Uterus (tissue), 4 donors: ENCODE measurements at places on chromosomes 12 and 14.

- DNase-seq = no peak
These were observed 183.4 kb downstream of the PTPN11 start for GRCh38 chr12:112602150-112602549.

DNA sequence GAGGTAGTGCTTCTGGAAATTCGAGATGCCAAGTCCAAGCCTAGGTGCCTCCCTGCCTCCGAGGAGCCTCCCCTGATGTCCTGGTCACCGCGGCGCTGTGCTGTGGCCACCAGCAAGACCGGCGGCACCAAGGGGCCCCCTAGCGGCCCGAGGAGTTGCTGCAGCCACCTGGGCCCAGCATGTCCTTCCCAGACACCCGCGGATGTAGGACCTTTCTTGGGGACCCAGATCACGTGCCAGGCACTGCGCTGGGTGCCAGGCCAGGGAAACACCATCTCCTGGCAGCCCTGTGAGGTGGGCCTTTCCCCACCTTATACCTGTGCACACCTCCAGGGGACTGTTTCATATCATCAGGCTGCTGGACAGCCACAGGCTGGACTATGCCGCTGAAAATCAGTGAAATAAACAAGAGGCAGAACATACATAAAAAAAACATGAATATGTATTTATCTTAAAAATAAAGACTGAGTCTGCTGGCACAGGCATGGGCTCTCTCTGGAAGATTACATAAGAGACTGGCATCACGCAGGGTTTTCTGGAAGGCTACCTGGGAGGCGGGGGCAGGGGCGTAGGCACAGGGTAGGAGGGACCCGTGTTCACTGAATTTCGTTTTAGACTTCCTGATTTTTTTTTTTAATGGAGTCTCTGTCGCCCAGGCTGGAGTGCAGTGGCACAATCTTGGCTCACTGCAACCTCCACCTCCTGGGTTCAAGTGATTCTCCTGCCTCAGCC is 15.9 kb upstream of the HHIPL1 start:
- DNase-seq = peak; percentile 78

GRCh38 chr14:32330351-32331111 is 1.4 kb downstream of the AKAP6 start:
- no peak for DNase-seq

GRCh38 chr14:23015618-23016017 is 5.7 kb upstream of the C14orf93 start:
- no peak for DNase-seq

DNA sequence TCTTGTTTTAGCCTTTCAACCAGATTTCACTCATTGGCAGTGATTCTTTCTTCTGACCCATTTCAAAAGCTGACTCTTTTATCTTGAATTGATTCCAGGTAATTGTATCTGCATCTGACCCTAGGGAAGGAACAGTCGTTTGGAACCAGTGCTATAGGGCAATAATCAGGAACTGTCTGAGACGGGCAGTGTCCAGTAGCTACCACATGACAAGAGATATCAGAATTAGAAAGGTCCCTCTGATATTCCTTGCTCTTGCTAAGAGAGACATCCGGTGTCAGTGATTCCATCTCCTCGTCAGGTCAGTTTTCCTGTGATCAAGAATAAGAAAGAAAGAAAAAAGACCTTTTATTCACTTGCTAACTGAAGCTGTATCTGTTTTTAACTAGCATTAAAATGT is 47.8 kb upstream of the PDE3A start:
- DNase-seq = no peak

- DNase-seq = no peak
These were observed 41.0 kb upstream of the PLEKHG3 start for GRCh38 chr14:64663174-64663573.

DNA sequence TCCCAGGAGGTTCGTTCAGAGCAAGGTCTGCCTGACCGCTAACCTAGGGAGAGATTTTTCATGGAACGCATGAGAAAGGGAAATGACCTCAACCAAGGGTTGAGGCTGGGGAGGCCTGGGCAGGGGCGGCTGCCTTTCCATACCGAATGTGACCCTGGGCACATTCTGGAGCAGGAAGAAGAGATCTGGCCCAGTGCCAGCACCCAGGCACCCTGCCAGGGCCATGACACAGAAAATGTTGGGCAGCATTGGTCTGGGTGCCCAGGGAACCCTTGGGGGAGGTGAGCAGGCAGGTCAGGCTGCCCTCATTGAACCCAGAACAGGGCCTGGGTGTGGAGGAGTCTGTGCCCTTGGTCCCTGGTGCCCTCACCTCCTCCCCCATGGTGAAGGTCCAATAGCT is 106.8 kb downstream of the CALM1 start:
- DNase-seq = no peak

- no peak for DNase-seq
These were observed 33.8 kb upstream of the GALNT16 start for GRCh38 chr14:69226178-69226577.

- DNase-seq = no peak
These were observed 14.7 kb upstream of the LPCAT3 start for GRCh38 chr12:7032990-7033389.

DNA sequence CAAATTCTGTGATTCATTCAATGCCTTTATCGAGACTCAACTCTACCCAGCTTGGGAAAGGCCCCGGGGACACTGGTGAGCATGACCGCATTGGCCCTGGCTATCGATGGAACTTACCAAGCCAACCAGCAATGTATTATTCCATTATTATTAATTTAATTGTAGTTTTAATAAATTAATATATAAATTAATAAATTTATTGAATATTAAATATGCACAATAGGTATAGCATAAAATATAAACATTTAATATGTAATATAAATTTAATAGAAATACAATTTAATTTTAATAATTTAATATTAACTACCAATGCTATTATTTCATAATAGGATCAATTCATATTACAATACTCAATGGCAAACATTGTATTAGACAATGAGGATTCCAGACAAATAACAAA is 163.4 kb downstream of the DPF3 start:
- DNase-seq = no peak

DNA sequence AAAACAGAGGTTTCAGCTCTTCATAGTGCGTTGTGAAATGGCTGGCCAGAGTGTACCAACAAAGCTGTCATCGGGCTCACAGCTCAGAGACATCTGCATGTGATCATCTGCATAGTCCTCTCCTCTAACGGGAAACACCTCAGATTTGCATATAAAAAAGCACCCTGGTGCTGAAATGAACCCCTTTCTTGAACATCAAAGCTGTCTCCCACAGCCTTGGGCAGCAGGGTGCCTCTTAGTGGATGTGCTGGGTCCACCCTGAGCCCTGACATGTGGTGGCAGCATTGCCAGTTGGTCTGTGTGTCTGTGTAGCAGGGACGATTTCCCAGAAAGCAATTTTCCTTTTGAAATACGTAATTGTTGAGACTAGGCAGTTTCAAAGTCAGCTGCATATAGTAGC is 14.3 kb upstream of the PAPLN start:
- no peak for DNase-seq

- no peak for DNase-seq
These were observed 362.3 kb downstream of the NAV3 start for GRCh38 chr12:78192979-78193378.

GRCh38 chr14:77301103-77301502 is 19.6 kb downstream of the POMT2 start:
- DNase-seq = peak; percentile 75

- no peak for DNase-seq
These were observed at the start of gene CD69 for GRCh38 chr12:9760699-9761418. TSS of gene CD69 (minus strand) at chr12:9760901. CDS start at chr12:9760820, 81 bp downstream.

- no peak for DNase-seq
These were observed 7.8 kb downstream of the GOLGA5 start for GRCh38 chr14:92801917-92802316.

GRCh38 chr14:74938531-74939495 is 15.8 kb upstream of the RPS6KL1 start:
- DNase-seq = no peak

GRCh38 chr12:7994731-7995205 is 37.7 kb upstream of the FOXJ2 start:
- DNase-seq = no peak

- DNase-seq = peak; percentile 14
These were observed 17.2 kb downstream of the ZFP36L1 start for GRCh38 chr14:68775614-68776126.

- DNase-seq = no peak
These were observed 22.6 kb upstream of the PKP2 start for GRCh38 chr12:32918890-32919801.

- no peak for DNase-seq
These were observed 69.8 kb downstream of the SLC6A12 start for GRCh38 chr12:143964-144649.

DNA sequence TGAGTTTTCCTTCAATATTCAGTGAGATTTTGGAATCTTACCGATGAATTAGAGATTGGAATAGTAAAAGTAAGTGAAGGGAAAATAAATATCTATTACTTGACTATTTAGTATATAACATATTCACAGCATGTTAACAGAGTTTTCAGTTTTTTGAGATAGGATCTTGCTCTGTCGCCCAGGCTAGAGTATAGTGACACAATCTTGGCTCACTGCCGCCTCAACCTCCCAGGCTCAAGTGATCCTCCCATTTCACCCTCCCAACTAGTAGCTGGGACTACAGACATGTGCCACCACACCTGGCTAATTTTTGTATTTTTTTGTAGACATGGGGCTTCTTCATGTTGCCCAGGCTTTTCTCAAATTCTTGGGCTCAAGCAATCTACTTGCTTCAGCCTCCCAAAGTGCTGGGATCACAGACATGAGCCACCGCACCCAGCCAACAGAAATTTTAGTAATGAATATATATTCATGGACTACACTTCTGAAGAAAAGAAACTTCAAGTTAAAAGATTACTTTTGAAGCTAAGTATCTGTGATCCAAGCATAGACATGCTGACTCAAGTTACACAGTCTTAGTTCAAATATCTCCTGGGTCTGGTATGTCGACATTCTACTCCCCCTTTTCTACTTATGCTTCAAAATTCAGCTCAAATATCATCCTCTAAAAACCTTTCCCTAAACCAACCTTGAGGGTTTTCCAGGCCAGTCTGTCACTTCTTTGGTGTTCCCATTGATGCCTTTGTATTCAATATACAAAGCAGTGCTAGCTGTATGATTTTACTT is 13.8 kb downstream of the UBE2N start:
- DNase-seq = no peak

DNA sequence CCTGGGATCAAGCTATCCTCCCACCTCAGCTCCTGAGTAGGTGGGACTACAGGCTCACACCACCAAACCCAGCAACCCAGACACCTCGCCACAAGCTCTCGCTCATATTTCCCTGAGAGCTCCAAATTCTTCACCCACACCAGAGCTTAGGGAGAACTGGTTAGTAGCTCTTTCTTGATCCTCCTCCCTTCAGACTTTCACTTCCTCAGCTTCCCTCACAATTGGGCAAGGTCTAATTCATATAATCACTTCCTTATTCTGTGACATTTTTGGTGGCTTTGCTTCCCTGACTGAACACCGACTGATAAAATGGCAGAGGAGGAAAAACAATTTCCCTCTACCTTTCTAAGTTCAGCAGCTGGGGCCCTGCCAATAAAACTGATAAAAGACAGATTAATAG is 88.5 kb downstream of the GXYLT1 start:
- no peak for DNase-seq

DNA sequence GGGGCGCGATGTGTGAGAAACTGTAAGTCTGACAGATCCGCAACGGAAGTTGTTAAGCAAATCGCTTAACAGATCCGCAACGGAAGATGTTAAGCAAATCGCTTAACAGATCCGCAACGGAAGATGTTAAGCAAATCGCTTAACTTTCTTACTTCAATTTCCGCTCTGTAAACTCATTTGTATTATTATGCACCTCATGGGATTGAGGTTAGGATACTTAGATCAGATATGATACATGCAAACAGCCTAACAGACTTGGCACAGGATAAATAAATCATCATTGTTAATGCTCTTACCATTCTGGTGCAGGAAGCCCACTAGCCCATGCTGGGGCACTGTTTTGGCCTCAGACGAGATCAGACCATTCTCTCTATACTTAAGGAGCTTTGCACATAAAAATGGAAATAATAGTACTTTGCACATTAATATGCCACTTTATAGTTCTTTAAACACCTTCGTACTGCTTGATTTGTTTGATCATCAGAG is 399 bp downstream of the NCAPD2 start:
- no peak for DNase-seq

GRCh38 chr14:75370416-75371205 is 57.2 kb upstream of the JDP2 start:
- no peak for DNase-seq

DNA sequence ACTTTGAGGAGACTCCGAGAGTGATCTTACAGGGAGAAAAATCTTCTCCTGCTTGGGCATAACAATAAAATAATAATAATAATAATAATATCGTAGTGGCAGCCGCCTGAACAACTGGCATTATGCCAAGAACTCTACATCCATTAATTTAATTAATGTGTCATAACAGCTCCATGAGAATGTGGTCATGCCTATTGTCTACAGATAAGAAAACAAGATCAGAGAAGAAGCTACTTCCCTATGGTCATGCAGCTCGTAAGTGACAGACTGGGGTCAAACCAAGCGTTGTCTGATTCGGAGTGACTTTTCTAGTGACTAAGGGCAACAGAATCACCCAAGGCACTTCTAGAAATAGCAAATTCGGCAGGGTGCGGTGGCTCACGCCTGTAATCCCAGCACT is 11.7 kb downstream of the PROX2 start:
- no peak for DNase-seq
